ENCODE measurements at places on chromosomes 12 and 14. TPM values are rescaled to one million over a fixed set of nuclear protein-coding genes. Genes with fewer than 3 reads are reported as not detected.

- no peak for DNase-seq
These were observed 3.5 kb downstream of the TAC3 start for GRCh38 chr12:57012600-57013465.

GRCh38 chr14:65827520-65827919, 415.0 kb downstream of the FUT8 start:
- no peak for DNase-seq

DNA sequence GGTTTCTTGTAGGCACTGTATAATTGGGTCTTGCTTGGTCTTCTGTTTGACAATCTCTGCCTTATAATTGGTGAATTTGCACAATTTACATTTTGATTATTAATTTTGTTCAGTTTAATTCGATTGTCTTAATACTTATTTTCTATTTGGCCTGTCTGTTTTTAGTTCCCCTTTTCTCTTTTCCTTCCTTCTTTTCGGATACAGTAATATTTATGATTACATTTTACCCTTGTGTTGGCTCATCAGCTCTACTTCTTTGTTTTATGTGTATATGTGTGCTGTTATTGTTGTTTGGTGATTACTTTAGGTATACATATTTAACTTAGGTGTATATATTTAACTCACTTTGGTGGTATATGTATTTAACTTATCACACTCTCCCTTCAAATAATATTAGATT, 12.8 kb upstream of the BEGAIN start:
- no peak for DNase-seq

DNA sequence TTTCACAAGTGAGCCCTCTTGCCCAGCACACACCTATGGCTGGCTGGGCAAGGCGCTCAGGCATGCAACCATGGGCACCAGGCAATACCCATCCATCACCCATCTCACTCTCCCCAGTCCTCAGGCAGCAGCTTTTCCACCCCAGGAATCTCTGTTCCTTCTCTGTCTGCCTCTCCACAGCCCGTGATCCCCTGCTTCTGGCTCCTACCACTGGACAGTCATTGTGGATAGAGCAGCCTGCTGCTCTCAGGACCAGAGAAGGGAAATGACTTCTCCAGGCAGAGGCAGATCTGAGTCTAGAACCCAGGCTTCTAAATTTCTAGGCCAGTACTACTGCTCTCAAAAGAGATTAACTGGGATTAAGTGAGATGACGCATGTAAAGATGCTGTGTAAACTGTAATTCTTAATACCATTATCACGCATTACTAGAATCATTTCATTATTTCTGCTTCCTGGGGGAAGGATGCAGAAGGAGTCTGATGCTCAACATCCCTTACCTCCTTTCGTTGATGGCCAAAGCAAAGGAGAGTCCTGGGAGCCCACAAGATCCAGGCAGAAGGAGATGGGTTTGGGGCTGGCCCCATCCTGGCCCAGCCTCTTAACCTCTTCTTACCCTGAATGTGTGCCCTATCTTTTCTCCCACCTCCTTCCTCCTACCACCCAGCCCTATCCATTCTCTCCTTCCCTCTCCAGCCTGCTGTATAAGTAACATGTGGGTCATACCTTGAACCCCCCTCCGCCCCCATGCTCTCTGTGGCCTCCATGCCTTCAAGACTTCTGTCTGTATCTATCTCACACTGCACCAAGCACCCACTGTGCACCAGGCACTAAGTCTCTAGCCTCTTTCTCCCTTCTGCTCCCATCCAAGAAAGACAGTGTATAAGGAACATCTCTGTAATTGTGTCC, 4.8 kb upstream of the AQP5 start:
- DNase-seq = no peak

DNA sequence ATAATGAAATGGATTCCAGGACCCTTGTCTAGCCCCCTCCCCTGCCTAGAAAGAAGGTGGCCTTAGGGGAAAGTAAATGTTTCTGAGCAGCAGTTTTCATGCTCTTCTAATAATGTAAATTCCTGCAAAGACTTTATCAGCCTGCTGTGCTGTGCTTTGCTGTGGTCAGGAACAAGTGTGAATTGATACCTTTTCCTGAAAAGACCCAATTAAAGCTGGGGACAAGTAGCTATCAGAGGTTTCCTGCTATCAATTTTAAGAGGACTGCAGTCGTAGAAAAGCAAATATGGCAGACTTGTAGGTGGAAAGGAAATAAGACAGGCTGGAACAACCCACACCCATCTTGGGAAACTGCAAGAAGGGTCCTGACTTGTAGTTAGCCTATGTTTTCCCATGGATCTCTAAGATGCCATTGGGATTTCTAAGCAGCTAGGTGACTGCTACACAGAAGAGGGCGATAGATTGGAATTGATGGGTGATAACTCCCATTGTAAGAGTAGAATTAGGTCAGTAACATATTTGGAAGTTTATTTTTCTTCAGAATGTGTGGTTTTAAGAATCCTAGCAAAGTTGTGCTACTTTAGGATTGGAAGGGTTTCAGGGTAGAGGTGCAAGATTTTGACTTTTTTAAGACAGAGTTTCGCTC, 3.1 kb downstream of the DYNLL1 start:
- DNase-seq = no peak

DNA sequence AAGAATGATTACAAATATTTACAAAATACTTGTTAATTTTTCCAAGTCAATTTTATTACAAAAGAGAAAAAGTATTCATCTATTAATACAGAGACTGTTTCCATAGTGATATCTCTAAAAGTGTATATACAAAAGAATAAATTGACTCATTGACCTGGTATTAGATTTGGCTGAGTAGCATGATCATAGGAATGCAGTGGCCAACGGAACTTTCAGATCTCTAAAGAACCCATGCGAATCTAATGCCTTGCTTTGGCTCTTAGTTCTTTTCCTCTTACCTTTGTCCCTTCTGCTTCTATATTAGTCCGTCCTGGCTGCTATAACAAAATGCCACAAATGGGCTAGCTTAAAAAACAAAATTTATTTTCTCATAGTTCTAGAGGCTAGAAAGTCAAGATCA, 717.8 kb downstream of the TMTC2 start:
- no peak for DNase-seq

DNA sequence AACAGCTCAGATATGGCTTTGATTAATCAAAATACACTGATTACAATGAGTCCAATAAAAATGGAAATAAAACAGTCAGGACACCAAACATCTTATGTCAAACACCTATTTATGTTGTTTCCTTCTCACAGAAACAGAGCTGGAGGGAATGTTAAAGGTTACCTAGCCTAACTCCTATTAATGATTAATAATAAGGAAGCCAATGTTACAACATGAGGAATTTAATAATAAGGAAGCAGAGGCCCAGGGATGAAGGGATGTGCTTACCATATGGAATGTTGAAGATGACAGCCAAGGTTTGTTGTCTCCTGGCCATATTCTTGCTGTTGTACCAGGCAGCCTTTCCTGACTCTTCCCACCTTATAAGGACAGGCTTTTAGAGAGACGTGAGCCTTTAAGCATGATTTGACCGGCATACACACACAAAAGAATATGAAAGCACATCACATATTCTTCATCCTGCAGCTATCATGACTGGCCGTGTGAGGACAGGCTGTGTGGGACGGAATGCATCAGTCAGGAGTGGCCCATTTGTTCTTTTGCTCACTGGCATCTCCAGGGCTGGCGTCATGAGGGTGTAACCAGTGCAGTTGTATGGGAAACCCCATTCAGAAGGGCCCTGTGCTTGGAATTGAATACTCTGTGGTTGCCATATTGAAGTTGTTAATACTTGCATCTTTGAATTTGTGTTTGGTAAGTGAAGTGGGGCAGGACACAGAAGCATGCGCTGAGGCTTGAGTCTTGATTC, 3.1 kb upstream of the GPRC5D start:
- DNase-seq = no peak

GRCh38 chr12:90455756-90456155, 499.2 kb downstream of the CCER1 start:
- no peak for DNase-seq

DNA sequence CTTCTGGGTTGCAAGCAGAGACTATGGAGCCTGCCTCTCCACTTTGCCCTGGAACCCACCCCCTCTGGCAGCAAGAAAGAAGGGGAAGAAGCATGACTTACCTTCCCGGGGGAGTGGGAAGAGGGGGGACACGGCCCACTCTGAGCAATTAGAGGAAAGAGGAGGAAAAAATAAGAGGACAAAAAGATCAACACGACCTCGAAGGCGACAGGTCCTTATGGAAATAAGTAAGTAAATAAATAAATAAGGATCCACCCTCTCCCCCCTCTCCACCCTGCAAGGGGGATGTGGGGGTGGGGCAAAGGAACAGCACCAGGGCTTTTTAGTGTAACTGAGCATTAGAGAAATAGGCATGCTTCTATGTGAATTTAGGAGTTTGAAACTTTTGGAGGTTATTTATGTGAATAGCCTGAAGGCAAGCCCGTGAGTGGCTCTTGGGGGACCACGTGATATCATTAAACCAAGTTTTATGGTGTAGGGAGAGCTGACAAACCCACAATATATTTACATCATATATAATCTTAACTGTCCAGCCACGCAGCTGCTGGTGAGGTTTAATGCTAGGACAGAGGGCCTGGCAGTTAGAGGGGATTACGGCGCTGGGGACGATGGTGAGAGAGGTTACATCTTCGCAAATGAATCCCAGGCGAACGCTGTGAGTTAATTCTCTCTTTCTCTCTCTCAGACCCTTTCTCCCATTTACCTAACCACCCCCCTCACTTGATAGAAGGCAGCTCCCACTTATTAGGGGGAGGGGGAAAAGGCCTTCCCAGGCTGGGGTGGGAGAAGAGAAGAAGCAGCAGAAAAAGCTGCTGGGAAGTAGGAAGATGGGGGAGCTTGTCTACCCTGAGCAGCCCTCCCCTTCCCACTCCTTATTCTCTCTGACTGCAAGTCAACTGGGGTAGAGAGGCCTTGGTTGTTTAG, 4.8 kb downstream of the HOXC5 start:
- no peak for DNase-seq

DNA sequence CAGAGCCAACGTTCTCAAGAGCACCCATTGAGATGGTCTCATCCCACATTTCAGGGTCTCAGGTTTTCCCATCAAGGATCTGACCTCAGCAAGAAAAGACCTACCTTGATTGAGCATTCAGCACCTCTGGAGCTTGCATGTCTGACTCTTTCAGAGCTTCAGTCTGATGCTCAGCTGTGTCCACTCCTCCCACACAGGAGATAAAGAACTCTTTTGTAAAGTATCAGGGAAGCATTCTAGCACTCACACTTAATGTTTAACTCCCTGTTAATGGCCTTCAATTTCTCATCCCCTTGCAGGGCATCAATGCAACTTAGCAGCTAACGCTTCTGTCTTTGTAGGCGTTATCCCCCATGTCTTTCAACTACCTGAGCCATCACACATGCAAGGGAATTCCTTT, 124.1 kb downstream of the GALC start:
- DNase-seq = no peak

GRCh38 chr12:127592245-127592644, 674.7 kb upstream of the TMEM132C start:
- no peak for DNase-seq

Gene SYT10
- total RNA-seq = not detected

Gene STXBP6
- total RNA-seq = 16.8 TPM

Gene HELB
- 1.8 TPM for total RNA-seq

All from HFFc6 (cell line).